ENCODE measurements at places on chromosomes 5 and 9.

DNA sequence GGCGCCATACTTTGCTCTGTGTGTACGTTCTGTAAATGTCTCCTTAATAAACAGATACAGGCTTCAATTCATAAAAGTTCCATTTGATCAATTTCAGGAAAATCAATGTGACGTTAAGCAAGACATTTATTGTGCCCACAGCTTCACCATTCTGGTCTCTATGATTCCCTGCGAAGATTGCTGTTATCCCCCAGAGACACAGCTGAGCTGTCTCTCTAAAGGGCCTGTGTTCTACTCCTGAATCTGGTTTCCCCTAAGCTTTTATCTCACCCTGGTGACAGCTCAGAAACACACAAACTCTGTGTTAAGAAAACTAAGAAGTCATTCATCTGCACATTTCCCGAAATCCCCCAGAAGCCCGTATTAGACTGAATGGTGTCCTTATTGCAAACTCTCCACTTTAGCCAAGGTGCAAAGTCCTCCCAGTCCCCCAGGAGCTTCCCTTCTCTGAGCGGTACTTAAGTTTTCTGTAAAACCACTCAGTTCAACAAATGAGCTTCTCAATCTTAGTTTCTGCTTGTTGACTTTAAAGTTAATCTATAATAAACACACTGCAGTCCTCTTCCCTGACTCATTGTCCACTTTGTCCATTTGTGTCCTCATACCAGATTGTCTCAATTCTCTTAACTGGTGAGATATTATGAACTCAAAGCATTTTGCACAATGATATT is 1.4 kb upstream of the C5orf15 start:
- DNase-seq: no peak

- no peak for DNase-seq
Observed at GRCh38 chr9:137390553-137391410, 32.2 kb downstream of the EXD3 start.

DNA sequence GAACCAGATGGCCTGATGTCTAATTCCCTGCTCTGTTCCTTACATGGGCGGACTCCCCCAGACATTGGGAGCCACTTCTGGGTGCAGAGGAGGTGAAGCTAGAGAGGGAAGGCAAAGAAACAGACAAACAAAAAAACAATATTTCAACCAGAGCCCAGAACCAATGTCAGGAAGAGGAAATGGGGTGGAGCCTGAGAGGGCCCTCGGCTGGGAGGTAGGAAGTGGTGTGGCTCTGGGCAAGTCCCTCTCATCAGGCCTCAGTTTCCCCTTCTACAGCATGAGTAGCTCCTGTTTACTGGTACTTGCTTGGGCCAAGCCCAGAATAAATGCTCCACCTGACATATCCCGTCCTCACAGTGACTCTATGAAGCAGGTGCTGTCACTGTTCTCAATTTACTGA is 11.1 kb downstream of the SH2D3C start:
- no peak for DNase-seq

DNA sequence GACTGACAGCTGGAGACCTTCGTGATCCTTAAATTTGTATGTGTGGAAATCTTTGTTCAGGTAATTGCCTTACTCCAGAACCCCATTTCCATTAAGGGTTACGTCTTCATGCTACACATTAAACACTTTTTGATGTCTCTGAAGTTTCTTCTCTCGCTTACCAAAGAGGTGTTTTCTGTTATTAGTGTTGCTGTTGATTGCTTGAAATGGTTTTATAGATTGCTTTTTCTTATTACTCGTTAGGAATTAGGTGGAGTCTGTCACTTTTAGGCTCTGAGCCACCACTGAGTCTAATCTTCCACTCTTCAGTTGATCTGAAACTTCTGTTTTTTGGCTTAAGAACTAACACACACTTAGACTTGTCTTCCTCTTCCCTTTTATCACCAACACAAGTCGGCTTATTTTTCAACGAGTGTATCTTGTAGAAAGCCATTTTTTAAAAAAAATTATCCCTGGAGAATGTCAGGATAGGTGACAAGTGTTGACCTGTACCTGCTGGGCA is 62.2 kb upstream of the PPARGC1B start:
- no peak for DNase-seq
